ENCODE measurements at places on chromosomes 1 and 21.

GRCh38 chr1:204001166-204001901, 71.6 kb upstream of the SOX13 start:
- DNase-seq = no peak

- DNase-seq = no peak
Measured at GRCh38 chr21:42348762-42349161, 2.0 kb downstream of the TFF2 start.

- DNase-seq = no peak
Measured at GRCh38 chr21:16193496-16194094, 463.8 kb downstream of the USP25 start.

- DNase-seq = no peak
Measured at GRCh38 chr1:151593730-151594129, 18.1 kb upstream of the SNX27 start.

GRCh38 chr1:30418939-30419720, 304.3 kb downstream of the MATN1 start:
- no peak for DNase-seq

GRCh38 chr1:15412843-15413242, 3.2 kb downstream of the EFHD2 start:
- DNase-seq = no peak

- no peak for DNase-seq
Measured at GRCh38 chr1:181073638-181074037, 14.9 kb upstream of the IER5 start.

- no peak for DNase-seq
Measured at GRCh38 chr21:42312626-42313104, 2.5 kb downstream of the TFF3 start.

DNA sequence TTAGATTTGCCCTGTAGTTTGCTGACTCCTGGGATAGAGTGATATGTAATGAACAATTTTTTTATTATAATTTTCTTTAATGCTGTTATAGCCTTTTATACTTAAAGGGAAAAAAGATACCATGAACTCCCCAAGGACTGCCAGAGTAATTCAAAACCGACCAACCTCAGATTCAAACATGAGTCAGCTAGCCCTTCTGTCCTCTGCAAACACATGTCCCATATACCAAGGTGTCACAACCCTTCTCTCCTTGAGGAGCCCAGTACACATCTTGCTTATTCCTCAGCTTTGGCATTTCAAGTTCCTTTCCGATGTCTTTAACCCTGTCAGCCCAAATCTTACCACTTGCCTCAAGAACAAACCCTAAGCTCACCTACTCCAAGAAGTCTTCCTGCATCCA, 184.9 kb downstream of the KCNH1 start:
- no peak for DNase-seq

GRCh38 chr21:36966821-36967768, 626 bp upstream of the HLCS start:
- DNase-seq = no peak

DNA sequence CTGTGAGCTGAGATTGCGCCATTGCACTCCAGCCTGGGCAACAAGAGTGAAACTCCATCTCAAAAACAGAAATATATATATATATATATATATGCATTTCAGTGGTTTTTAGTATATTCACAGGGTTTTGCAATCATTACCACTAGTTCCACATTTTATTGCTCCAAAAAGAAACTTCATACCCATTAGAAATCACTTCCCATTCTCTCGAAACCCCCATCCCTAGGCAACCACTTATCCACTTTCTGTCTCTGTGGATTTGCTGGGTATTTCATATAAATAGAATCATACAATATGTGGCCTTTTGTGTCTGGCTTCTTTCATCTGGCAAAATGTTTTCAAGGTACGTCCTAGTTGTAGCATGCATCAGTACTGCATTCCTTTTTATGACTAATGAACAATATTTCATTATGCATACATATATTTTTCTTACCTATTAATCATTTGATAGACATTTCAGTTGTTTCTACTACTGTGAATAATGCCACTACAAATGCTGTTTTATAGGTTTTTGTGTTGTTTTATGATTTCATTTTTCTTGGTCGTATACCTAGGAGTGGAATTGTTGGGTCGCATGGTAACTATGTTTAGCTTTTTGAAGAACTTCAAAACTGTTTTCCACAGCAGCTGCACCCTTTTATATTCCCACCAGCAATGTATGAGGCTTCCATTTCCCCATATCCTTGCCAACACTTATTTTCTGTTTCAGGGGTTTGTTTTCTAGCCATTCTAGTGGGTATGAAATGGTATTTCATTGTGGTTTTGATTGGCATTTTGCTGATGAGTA, 95.9 kb downstream of the PHTF1 start:
- no peak for DNase-seq

- DNase-seq = no peak
Measured at GRCh38 chr1:31615414-31615813, 2.1 kb upstream of the HCRTR1 start.

DNA sequence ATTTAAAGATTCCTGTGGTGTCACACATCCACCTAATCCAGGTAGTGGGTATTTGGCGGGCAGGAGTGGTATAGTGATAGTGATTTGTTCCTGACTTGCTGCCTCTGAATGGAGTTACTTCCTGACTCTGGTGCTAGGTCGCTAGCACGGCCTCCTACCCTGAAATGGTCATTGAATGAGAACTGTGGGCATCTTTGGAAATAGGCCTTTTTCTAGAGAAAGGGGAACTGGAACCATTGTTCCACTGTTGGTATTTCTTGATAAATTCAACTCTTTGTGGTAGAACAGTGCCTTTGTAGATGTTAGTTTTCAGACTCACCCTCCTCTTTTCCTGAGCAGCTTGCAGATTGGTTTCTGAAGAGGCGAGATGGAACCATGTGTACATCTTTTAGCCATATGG, 1.5 kb downstream of the QSOX1 start:
- no peak for DNase-seq

DNA sequence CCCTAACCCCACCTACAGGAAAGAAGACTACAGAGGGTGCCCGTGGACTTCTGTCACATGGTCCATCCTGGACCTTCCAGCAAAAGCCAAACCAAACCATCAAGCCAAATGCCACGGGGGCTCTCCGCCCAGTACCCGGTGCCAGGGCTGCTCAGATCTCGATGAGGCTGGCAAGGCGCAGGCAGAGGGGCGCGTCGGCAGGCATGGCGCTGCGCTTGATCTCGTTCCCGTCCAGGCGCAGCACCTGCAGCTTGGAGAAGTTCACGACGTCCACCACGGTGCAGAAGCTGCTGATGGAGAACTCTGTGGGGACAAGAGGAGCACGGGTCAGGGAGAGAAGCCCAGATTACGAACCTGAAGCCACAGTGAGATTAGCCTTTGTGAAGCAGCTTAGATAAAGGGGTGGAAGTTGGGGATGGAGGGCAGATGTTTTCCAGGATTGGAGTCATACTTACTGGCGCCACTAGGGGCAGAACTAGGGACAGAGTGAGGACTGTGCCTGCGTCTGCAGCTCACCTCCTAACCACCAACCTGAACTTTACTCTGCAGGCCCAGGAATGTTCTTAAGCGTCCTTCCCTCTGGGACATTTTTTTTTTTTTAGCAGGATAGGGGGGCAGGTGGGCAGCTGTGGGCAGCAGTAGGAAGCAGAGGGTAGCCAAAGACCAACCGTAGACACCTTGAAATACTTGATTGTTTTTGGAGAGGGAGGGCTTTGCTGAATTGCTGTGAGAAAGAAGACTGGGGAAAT, 8.6 kb downstream of the FMOD start:
- peak; percentile 38 for DNase-seq

GRCh38 chr1:160438317-160438918, 38.1 kb downstream of the VANGL2 start:
- no peak for DNase-seq

GRCh38 chr1:18473195-18473815, 7.4 kb upstream of the KLHDC7A start:
- no peak for DNase-seq

- no peak for DNase-seq
Measured at GRCh38 chr1:195894411-195894810, 713.8 kb downstream of the KCNT2 start.

- DNase-seq = no peak
Measured at GRCh38 chr1:33719326-33719725, 144.6 kb upstream of the HMGB4 start.

DNA sequence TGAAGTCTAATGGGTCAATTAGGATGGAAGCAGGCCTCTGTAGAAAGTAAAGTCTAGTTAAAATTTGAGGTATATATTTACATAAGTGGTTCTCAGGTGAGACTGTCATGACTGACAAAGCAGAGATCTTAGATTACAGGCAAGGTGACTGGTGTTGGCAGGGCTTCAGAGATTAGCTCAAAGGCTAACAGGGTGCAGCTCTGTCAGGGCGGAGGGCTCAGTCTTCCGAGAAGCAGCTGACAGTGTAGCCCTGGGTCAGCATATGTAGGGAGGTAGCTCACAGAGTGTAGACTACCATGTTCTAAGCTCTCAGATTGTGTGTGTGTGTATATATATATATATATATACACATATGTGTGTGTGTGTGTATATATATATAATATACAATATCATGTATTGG, 54.7 kb downstream of the RBM11 start:
- DNase-seq = no peak

DNA sequence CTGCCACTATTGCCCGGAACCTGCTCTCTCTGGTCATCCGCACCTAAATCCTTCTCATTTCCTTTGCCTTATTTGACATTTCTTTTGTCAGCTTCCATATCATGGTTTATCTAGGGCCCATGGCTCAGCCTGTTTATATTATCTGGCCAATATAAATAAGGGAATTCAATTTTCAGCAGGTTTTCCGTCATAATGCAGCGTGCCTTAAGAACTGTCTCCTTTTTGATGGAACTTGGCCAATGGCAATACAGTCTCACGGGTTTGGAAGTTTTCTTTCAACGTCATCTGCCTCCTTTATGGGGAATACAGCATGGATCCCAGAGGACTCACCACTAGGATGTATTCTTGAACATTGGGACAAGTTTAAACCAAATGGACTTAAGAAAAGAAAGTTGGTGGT, 77.8 kb upstream of the KIAA0040 start:
- no peak for DNase-seq

GRCh38 chr1:184075055-184076029, 23.8 kb downstream of the TSEN15 start:
- DNase-seq = peak; percentile 9

- DNase-seq = no peak
Measured at GRCh38 chr1:19974822-19975416, 4.5 kb downstream of the PLA2G2A start.

- no peak for DNase-seq
Measured at GRCh38 chr1:240720976-240721375, 109.0 kb upstream of the GREM2 start.

- DNase-seq = no peak
Measured at GRCh38 chr1:184975208-184975870, 1.0 kb upstream of the NIBAN1 start.

DNA sequence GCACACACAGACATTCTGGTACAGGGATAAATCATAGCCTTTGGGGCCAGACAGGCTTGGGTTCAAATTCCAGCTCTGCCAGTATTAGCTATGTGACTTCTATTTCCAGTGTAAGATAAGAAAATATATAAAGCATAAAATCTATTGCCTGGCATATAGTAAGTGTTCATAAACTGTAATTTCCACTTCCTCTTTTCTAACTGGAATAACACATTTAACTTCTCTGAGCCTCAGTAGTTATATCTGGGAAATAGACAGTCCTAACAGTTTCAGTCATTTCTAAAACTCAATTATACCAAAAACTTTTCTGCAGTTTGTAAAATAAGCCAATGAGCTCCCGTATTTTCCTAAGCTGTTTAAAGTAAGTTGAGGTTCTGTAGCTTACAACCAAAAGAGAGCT, 351.4 kb downstream of the ZNF326 start:
- no peak for DNase-seq

DNA sequence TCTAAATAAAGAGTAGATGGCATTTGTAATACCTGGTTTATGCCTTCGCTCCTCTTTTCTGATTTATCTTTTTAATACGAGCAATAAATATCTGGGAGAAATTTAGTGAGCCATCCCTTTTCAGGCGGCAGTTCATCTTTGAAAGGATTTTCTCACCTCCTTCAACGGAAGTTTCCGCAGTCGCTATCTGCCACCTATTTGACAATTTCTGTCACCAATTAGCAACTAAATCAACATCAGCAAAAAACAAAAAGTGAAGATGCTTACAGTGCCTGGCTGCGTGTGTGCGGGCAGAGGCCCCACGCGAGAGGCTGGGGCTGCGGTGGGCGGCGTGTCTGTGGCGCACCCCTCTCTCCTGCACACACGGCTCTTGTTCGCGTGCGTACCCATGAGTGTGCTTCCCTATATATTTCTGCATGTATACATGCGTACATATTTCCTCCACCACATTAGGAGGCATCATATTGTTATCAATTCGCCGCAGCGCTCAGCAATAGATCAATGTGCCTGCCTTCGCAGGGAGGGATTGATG, 117.3 kb upstream of the BARHL2 start:
- no peak for DNase-seq

DNA sequence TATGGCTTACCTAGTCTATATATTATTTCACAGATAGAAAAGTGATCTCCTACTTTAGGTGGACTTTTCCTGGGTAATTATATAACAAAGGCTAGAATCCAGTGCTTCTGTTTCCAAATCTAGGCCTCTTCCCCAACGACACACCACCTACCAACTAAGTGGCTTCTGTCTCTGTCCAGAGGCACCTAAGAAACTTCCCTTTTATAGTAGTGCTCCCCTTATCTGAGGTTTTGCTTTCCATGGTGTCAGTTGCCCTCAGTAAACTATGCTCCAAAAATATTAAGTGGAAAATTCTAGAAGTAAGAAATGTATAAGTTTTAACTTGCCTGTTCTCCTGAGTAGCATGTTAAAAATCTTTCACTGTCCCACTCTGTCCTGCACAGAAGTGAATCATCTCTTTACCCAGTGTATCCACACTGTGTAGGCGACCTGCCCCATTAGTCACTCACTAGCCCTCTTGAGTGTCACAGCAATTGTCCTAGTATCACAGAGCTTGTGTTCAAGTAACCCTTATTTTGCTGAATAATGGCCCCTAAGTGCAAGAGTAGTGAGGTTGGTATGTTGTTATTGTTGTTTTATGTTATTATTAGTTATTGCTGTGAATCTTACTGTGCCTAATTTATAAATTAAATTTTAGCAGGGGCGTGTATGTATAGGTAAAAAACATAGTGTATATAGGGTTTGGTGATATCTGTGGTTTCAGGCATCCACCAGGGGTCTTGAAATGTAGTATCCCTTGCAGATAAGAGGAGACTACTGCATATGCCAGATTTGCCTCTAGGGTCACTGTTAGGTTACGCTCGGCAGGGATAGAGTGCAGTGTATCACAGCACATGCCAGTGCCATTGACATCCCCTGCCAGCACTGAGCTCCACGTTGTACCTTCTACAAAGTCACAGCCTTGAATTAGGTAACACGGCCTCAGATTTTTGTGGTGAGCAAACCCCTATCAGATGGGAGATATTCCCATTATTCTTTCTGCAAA, 14.7 kb upstream of the CD53 start:
- DNase-seq = no peak

Data from NCI-H510A (cell line).